ENCODE measurements at places on chromosomes 11 and 22.
A peak's percentile ranks its signal among the peaks of the same experiment; 100 is the strongest.

- no peak for DNase-seq
Measured at GRCh38 chr11:95585069-95585751, 204.4 kb downstream of the FAM76B start.

- no peak for DNase-seq
Measured at GRCh38 chr11:103680826-103681225, 355.6 kb upstream of the DDI1 start.

- DNase-seq = no peak
Measured at GRCh38 chr11:2482204-2482603, 37.4 kb downstream of the KCNQ1 start.

- DNase-seq = no peak
Measured at GRCh38 chr11:88390254-88390653, 52.7 kb upstream of the CTSC start.

- DNase-seq = no peak
Measured at GRCh38 chr11:72239313-72239848, 4.6 kb downstream of the PHOX2A start.

DNA sequence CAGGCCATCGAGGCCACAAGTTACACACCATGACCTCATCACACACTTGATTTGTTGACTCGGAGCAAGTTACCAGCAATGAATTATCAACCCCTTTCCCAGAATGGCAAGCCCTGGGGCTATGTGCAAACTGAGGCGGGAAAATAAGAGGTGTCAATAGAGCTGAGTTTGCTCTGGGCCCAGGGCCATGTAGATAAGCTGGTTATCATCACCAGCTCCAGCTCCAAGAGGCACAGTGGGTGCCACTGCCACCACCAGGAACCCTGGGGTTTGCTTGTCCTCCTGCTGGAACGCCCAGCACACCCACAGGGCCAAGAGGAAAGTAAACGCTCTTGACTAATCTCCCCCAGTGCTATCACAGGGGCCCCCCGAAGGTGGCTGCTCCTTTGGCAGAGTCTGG is 13.0 kb upstream of the VPS37C start:
- DNase-seq = no peak

GRCh38 chr11:33724644-33725035 is 11.6 kb downstream of the CD59 start:
- DNase-seq = no peak

GRCh38 chr11:75606099-75606498 is 44.0 kb downstream of the SERPINH1 start:
- DNase-seq = no peak

DNA sequence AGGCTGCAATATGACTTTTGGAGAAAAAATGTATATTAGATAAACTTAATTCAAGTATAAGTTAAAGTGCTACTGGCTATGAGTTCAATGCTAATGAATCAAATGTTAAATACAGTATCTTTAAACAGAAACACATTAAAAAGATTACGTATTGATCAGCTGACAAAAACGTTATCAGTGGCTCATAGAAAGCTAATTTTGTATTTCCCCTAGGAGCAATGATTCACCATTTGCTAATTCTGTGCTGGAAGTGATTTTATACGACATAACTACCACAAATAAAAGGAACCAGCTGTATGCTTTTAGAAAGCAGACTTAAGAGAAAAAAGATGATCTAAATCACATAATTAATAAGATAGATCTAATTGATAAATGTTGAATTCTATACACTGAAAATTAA is 43.6 kb downstream of the MRE11 start:
- peak; percentile 16 for DNase-seq

GRCh38 chr22:31676700-31677099 is 14.7 kb upstream of the PISD start:
- DNase-seq = peak; percentile 66

DNA sequence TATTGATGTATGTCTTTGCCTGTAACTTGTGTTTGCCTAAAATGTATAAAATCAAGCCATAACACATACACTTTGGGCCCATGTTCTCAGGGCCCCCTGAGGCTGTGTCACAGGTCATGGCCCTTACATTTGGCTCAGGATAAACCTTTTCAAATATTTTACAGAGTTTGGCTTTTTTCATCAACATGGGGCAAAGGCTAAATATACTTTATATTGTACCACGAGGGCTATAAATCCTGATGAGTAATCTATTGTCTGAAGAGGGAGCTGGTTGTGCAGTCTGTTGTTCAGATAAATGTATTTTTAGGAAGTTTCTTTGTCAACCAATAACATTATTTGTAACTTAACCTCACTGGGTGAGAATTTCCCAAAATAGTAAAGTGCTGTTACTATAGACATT is 404.6 kb upstream of the DDI1 start:
- DNase-seq = no peak

GRCh38 chr11:79296141-79296540 is 144.7 kb downstream of the TENM4 start:
- no peak for DNase-seq

GRCh38 chr11:113871336-113871735 is 4.0 kb downstream of the USP28 start:
- DNase-seq = no peak

DNA sequence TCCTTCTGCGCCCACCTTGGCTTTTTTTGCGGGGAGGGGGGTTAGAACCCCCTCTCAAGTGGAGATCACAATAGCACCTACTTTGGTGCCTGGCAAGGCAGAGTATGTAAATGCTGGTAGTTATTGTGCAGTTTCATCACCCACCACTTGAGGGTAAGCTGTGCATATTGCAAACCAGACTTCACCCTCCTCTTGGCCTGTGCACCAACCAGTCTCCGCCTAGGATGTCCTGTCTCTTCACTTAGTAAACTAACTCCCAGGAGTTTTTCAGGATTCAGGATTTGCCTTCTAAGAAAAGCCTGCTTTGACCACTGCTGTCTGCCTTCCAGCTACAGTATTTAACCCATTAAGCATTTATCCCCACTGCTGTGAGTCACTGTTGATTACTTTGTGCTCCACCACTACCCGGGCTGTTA is 2.0 kb upstream of the UBXN1 start:
- peak; percentile 56 for DNase-seq

DNA sequence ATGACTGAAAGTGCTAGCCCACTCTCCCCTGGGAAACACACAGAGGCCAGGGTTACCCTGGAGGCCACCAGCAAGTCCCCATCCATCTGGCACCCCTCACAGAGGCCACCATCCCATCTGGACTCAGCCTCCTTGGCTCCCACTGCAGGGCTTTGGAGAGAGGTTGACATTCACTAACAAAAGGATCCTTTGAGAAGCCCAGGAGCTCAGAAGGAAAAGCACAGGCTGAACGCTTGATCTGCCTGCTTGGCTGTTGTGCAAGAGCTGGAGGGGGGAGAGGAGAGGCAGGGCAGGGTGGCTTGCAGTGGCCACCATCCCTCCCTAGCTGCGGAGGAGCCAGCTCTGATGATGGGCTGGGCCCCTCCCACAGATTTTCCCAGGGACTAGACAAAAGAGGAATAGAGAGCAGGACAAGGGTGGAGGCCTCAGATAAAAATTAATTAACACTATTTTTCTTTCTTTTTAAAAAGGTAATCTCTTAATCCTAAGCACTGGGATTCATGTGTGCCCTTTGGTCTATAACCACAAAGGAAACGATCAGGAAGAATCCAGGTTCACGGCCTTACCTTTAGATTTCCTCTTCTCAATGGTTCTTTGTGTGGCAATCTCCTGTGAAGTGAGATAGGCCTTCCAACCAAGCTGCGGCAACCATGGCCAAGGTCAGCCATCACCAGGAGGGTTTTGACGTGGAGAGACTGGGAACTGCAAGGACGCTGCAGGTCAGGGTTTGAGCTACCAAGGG is 154.7 kb downstream of the BARX2 start:
- DNase-seq = no peak

- no peak for DNase-seq
Measured at GRCh38 chr11:22192289-22192641, 620 bp upstream of the ANO5 start.

DNA sequence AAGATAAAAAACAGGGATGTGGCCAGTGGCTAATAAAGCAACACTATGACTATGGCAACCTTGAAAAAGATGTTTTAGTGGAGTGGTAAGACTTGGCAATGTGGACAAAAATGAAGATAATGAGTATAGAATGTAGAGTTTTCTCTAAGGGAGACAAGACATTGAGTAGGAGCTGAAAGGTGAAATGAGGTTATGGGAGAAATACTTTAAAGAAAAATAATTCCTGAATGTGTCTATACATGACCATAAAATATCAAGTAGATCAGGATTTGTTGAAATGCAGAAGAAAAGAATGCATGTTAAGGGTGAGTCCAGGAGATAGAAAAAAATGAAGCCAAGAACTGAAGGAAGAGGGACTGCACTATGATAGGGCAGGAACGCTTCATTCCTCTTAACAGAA is 101.6 kb upstream of the CARD18 start:
- no peak for DNase-seq

GRCh38 chr11:97007283-97007682 is 617.5 kb downstream of the JRKL start:
- DNase-seq = no peak

GRCh38 chr22:33224841-33225240 is 166.7 kb upstream of the SYN3 start:
- DNase-seq = no peak

- DNase-seq = no peak
Measured at GRCh38 chr22:41407433-41407832, 25.7 kb downstream of the TEF start.

DNA sequence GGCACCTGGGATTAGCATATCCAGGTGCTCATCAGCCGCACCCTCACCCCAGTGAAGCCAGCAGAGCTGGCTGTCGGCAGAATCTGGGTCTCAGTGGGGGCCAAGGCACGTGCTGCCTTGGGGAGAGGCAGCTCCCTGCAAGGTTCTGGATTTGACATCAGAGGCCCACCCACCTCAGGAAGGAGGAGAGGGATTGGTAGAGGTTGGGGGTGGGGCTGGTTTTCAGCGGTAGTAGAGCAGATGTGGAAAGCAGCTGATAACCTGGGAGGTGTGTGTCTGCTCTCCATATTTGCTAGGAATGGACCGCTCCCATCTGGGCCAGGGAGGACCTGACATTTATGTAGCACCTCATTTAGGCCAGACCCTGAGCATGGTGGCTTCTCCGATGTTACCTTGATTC is 147.5 kb downstream of the GRIK4 start:
- no peak for DNase-seq

- DNase-seq = no peak
Measured at GRCh38 chr11:86066657-86067008, 2.3 kb downstream of the PICALM start.

GRCh38 chr22:41709341-41709740 is 10.0 kb downstream of the MEI1 start:
- DNase-seq = no peak

- DNase-seq = no peak
Measured at GRCh38 chr11:67120881-67121710, 2.0 kb downstream of the KDM2A start.

DNA sequence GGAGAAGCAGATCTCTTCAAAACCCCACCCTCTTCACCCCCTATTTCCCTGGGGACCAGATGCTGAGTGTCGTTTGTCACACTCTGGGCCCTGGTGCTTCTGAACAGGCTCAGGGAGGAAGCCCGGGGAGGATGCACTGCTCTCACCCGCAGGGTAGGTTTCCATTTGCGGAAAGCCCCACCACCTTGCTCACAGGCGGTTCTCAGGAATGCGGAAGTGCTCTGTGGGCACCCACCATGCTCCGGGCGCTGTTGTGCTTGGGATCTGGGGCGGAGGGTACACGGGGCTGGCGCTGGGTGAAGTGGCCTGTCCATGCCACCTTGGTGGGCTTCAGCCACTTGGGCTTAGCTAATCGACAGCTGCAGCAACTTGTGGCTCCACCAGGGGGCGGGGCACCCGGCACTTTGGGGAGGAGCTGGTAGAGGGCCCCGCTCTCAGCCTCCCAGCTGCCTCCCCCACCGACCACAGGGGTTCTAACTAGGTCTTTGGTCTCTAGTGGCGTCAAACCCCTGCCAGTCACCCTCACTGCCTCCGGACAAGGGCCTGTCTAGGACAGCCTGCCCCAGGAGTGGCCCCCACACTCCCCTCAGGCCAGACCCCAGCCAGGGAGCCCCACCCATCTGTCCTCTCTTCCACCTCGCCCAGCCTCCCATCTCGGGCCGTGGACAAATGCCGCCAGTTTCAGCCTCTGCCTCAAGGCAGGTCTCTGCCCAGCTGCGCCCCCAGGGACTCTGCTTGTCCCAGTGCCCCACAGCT is 7.4 kb downstream of the NDUFV1 start:
- no peak for DNase-seq

DNA sequence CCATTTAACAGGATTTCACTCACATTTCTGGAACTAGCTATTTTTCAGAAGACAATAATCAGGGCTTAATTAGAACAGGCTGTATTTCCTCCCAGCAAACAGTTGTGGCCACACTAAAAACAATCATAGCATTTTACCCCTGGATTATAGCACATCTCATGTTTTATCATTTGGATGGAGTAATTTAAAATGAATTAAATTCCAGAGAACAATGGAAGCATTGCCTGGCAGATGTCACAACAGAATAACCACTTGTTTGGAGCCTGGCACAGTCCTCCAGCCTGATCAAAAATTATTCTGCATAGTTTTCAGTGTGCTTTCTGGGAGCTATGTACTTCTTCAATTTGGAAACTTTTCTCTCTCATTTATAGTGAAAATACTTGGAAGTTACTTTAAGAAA is 9.2 kb downstream of the PRSS23 start:
- no peak for DNase-seq

- no peak for DNase-seq
Measured at GRCh38 chr11:17547932-17548331, 873 bp downstream of the OTOG start.

DNA sequence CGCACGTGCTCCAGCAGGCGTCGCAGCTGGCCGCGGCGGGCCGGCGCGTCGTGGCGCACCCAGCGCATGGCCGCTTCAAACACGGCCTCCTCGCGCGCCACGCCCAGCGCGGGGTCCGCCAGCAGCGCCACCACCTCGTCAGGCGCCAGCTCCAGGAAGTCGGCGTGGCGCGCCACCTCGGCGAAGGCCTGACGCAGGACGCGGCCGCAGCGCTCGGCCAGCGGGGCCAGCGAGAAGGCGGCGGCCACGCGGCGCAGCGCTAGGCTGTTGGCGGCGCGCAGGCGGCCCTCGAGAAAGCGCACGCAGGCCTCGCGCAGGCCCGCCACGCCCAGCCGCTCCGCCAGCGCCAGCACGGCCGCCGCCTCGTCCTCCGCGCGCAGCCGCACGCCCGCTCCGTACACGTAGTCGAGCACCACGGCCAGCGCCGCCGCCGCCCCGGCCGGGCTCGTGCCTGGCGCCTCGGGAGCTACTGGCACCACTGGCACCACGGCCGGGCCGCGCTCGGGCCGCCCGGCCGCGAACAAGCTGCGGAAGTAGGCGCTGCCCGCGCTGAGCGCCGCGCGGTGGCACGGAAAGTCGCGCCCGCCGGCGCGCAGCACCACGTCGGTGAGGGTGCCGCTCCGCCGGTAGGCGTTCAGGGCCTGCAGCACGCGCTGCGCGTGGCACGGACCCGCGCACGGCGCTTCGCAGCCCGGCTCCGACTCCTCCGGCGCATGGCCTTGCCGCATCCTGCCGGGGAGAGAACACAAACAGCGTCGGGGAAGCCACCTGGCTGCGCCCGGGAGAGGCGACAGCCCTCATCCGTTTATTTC is 2.9 kb downstream of the KLHL35 start:
- DNase-seq = peak; percentile 31

DNA sequence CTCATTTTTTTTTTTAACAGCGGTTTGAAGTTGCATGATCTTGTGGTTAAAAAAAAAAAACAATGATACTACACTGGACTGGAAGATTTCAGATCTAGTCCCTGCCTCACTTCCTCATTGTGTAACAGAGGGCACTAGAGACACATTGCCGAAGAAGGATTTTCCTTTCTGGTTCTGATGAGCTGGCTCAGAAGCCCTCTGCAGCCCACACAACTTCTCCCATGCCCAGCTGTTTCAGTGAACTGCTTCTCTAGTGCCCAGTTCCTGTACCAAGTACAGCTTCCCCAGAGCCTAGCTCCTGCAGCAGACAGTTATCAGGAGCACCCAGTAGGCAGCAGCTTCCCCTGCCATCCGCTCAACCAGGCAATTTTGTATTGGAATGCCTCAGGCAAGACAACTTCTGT is 29.5 kb upstream of the ANO5 start:
- no peak for DNase-seq
